ENCODE measurements at places on chromosomes 4 and X.

GRCh38 chrX:68571610-68572311, 72.9 kb downstream of the YIPF6 start:
- DNase-seq = peak; percentile 62

DNA sequence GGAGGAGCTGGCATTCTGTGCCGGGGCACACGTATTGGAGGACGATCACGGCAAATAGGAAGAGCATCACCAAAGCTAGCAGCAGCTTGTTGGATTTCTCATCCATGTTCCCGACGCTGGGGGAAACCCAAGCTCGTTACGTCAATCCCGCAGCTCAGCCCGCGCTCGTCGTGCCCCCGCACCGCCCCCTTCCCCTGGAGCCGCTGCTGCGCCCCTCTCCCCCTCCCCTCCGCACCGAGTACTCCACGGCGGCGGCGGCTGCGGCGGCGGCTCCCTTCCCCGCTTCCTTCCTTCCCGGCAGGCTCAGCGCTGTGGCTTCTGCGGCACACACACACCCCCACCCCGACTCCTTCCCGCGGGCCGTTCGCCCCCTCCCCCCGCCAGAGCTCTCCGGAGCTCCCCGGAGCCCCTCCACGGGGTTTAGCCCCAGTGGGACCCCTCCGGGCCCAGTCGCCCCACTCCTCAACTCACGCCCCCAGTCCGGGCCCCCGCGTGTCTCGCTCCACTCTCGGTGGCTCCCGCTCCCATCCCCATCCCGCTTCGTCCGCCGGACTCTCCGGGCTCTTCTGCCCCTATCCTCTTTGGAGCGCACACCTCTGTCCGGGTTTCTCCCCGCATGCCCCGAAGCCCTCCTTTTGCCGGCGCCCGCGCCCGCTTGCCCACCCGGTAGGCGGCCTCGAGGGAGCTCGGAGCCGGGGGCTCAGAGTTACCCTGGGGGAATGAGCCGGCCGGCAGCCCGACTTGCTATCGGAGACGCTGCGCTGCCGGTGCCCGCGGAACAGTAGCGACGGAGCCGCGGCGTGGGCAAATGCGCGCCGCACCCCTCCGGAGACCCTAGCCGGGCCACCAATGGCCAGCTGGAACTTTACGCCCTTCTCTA, 978 bp downstream of the HS6ST2 start:
- DNase-seq = peak; percentile 7

GRCh38 chr4:119118397-119118796, 17.2 kb upstream of the MYOZ2 start:
- DNase-seq = peak; percentile 30

- DNase-seq = peak; percentile 28
Measured at GRCh38 chrX:38804682-38805431, 3.6 kb downstream of the MID1IP1 start.

- peak; percentile 74 for DNase-seq
Measured at GRCh38 chr4:71293705-71294104, 45.1 kb upstream of the SLC4A4 start.
